Hypothalamus (tissue), 51 donors: ENCODE measurements at places on chromosomes 11 and 22.

GRCh38 chr22:48700566-48701295 is 1126.9 kb downstream of the BRD1 start:
- DNase-seq, result no peak

DNA sequence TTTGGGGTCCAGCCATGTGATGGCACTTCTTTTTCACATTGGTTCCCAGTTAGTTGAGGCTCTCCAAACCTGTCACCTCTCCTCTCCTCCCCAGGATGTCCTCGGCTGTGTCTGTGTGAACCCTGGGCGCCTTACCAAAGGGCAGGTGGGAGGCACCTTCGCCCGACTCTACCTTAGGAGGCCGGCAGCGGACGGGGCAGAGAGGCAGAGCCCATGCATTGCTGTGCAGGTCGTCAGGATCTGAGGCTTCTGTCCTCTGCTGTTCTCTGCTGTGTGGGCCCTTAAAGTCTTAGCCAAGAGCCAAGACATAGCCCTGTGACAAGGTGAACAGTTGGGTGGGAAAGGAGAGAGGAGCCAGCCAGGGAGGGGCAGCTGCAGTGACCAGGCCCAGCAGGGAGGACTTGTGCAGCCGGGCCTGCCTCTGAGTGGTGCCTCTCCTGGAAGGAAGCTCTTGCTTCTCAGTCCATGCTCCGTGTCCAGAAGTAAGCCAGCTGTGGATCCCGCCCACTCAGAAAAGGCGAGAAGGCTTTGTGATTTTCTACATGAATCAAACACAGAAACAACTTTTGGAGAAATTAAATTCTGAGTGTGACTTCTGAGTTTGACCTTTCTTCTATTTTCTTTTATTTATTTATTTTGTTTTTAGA is 17.5 kb upstream of the CDC42EP2 start:
- DNase-seq, result no peak

DNA sequence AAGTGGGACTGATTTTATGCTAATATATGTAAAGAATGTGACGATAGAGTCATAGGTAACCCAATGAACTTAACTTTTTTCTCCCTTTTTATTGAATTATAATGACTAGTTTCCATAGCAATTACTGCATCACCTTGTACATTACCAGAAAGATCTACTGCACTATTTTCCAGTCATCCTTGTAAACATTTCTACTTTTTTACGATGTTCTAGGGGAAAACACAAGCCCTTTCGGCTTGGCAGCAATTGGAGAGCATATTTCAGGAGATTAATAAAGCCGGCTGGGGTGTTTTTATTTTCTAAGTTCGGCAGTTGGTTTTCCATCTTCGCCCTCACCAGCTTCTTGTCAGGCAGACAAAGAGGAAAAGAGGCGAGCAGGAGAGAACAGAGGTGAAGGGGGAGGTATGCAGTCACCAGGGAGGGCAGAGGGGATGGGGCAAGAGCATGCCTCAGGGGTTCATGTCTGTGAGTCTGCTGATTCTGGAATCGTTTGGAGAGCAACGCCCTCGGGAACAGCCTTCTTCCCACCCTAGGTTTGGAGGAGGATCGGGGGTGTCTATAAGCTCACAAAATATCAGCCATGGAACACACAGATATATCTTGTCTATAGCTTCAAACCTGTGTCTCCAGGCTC is 476.4 kb downstream of the MIAT start:
- DNase-seq, result no peak

DNA sequence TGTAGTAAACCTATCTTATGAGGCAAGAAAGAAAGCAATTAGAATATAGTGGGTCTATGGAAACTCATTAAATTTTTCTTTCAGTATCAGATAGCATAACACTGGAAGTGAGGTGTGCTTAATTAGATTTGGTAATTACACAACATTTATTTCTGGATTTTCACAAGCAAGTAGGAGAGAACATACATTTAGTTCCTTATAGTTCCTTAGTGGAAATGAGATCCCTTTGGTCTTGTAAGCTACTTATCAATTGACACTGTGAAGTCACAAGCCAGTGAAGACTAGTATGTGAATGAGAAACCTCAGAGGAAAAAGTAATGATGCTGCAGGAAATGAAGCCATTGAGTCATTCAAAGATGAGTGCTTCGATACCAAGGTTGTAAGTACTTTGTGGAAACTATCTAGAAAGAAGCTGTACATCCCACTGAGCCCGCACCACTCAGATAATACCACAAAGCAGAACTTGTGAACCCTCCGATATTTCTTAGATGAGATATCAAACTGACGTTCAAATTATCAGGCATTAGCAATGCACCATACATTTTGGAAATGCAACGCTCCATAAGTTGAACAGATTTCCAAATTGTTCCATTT is 53.5 kb downstream of the ENTHD1 start:
- DNase-seq, result no peak

DNA sequence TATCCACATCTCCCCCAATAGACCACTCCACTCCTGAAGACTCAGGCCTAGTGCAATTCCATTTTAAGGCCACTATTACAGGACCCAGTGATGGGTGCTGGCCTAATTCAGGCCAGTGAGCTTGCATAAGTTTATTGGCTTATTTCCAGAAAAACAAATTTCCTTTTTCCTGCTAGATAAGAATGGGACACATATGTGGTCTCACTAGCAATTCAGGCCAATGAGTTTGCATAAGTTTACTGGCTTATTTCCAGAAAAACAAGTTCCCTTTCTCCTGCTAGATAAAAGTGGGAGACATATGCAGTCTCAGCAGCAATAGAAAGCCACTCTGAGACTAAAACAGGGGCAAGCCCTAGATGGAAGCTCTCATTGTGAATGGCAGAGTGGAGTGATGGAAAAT is 22.4 kb downstream of the ADM start:
- DNase-seq, result no peak

DNA sequence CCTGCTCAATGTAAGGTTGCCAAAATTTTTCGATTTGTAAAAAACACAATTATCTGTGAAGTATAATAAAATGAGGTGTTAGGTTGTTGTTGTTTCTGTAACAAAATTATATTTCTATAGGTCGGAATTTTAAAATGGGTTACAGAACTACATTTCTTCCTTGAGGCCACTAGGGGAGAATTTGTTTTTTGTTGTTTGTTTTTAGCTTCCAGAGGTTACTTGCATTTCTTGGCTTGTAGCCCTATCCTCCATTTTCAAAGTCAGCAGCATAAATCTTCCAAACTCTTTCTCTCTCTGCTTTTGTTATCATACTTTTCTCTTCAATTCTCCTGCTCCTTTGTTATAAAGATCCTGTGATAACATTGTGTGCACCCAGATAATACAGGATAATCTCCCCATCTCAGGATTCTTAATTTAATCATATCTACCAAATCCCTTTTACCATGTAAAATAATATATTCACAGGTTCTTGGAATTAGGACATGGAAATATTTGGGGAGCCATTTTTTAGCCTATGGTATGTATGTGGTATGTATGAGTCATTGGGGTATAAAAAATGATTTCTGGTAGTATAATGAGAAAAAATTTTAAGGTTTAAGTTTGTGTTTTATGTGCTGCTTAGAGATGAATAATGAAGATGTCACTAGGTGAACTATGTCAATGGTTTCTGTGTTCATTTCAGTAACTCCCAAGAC is 9.4 kb upstream of the PATL1 start:
- no peak for DNase-seq

DNA sequence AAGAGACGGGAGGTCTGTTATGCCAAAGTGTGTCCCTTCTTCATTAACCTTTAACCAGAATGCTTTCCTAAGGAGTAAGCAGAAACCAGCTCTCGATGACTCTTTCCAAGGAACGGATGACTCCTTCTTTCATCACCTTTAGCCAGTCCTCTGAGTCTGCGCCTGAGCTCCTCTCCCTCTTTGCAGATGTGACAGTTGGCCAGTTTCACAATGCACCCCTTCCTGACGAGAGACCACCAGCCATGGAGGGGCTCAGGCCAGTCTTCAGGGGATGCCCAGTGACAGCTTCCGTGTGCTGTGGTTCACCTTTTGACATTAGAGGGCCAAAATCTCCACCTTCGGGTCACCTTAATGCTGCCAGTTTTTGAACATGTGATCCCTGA is 826.1 kb downstream of the TBC1D22A start:
- DNase-seq, result no peak

DNA sequence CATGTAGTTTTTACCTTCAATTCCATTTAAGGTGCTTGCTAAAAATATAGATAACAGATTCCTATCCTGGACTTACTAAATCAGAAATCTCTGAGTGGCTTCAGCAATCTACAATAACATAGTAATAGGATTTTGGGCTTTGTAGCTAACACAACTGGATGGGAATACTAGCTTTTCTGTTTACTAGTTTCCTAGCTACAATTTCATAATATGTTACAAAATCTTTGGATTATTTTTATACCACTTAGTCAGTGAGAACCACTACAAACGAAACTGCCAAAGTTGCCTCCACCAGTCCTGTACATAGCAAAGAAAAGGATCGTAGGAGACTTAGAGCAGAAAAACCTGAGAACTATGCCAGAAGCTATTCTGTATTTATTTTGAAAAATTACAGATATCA is 87.7 kb upstream of the ANO3 start:
- DNase-seq, result no peak
